Dorsolateral prefrontal cortex (tissue), 122 donors: ENCODE measurements at places on chromosomes 4 and X.

DNA sequence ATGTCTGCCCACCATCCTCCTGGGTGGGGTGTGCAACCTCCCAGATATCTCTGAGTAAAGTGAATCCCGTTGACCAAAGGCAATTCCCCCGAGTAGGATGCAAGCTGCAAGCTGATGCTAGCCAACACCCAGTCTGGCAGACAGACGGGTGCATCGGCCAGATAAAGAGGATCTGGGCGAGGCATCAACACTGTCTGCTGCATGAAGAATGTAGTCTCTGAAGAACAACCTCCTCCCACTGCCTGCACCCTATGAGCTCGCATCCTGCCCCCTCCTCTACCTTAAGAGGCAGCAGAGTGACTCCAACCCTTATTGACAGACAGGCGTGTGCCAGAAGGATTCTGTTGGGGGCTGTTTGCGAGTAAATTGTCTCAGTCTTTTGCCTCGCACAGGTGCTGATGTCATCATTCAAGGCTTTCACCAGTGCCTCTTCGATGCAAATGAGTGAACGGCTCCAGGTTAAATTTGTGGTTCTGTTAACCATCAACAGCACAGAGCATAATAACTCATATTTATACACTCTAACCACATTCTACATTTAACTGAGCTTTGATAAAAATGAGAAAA lies 546.9 kb downstream of the BCOR start:
- no peak for DNase-seq

- no peak for DNase-seq
Observed at GRCh38 chr4:130329036-130329435, 1233.1 kb downstream of the C4orf33 start.

DNA sequence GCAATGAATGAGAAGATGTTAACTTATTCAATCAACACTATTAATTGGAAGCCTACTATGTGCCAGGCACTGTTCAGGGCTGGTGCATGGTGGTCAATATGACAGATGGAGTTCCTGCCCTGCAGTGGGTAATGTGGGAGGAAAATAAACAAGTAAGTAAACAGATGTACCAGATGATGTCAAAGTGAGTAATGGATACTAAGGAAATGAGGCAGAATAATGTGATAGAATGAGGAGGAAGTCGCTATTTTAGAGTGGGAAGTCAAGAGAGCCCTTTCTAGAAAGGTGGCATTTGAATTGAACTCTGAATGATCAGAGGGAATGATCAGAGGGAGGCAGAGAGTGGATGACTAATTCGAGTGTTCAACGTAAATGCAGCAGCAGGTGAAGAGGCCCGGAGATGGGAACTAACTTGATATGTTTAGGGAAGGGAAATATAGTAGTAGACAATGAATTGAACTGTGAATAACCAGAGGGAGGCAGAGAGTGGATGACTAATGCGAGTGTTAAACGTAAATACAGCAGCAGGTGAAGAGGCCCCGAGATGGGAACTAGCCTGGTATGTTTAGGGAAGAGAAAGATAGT lies 48.3 kb downstream of the HMGB3 start:
- no peak for DNase-seq

- no peak for DNase-seq
Observed at GRCh38 chr4:87033902-87034301, 99.1 kb downstream of the AFF1 start.
